ENCODE measurements at places on chromosomes 2 and 18. TPM values are rescaled to one million over a fixed set of nuclear protein-coding genes. Genes with fewer than 3 reads are reported as not detected.

The DCC gene
- total RNA-seq: not detected

The SP110 gene
- 40.5 TPM for total RNA-seq

The ADRA2B gene
- 3.2 TPM for total RNA-seq

The FZD7 gene
- 13.0 TPM for total RNA-seq

The ABCB11 gene
- total RNA-seq: 1.5 TPM

The CCDC74A gene
- total RNA-seq: 12.8 TPM

The WDR35 gene
- 16.4 TPM for total RNA-seq

The FSIP2 gene
- 1.3 TPM for total RNA-seq

The AMER3 gene
- not detected for total RNA-seq

The ANKRD29 gene
- 21.5 TPM for total RNA-seq

DNA sequence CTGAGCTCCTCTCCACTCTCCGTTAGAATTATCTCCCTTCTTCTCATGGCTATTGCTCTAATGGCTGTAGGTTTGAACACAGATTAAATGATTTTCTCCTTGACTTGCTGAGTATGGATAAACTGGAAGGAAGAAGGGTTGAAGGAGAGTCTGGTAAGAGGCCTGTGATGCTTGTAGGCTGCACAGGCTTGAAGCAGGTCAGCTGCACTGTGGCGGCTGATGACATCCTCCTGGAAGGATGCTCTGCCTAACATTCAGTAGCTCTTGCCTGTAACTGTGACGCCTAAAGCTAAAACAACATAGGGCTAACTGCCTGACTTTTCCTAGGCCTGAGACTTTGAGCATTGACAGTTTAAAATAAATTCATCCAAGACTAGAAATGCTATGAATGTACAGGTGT is 166.3 kb downstream of the MREG start:
- DNase-seq: no peak

- DNase-seq: no peak
Observed at GRCh38 chr2:213336253-213336770, 52.0 kb downstream of the SPAG16 start.

- DNase-seq: no peak
Observed at GRCh38 chr2:43238176-43238575, 11.8 kb upstream of the ZFP36L2 start.

GRCh38 chr2:121478996-121479745 is 51.5 kb upstream of the RNU4ATAC start:
- DNase-seq: no peak

GRCh38 chr2:33535421-33535820 is 59.0 kb downstream of the RASGRP3 start:
- DNase-seq: no peak

DNA sequence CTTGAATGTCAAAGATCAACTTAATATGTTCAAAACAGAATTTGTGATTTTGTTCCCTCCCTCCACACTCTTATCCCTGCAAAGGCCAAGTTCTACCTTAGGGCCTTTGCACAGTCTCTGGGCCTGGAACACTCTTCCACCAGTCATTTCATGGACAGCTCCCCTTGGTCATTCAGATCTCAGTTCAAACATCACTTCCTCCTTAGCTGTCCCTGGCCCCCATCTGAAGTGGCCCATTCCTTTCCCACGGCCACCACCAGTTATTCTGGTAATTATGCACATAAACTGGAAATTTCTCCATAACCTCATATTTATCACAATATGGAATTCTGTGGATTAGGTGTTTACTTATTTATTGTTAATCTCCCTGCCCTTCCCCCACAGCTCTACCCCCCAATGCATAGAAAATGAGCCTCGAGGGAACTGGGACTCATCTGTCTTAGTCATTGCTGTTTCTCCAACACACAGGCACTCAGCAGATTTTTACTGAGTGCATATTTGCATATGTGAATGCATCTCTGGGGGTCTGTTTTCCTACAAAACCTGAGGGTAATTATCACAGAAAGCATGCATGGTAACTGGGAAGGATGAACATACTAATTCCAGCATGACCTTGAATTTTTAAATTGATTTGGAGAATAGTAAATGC is 35.5 kb upstream of the SPTBN1 start:
- no peak for DNase-seq

DNA sequence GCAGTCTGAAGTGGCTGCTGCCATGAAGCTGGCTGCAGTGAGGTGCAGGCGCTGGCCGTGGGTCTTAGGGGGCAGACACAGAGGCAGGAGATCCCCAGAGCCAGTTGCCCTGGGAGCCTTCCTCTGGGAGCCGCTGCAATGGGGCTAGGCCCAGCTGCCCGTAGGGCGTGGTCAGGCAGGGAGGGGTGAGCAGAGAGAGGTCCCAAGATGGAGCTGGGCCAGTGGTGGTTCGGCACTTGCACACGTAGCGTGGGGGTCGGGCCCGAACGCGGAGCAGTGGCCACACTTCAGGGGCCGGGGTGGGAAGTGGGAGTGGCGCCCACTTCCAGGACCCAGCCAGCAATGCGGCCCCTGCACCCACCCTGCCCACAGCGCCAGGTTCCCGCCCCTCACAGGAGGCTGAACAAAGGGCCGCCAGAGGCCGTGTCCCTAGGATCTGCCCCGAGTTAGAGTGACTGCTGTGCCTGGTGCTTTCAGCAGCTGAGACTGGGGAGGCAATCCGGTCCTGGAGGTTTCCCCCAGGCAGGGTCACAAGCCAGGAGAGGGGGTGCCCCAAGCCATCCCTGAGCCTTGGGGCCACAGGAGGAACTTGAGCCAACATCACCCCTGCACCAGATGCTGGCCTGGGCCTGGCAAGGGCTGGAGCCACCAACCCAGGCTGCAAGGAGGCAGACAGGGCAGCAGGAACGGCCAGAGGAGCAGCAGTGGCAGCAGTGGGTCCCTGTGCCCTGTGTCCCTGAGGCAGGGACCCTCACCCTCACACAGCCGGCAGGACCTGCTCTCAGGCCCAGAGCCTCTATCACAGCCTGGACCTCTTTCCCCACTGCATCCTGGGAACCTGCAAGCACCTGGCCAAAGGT is 21.3 kb upstream of the SP140L start:
- no peak for DNase-seq

GRCh38 chr2:101395545-101396315 is 8.4 kb upstream of the CREG2 start:
- no peak for DNase-seq

DNA sequence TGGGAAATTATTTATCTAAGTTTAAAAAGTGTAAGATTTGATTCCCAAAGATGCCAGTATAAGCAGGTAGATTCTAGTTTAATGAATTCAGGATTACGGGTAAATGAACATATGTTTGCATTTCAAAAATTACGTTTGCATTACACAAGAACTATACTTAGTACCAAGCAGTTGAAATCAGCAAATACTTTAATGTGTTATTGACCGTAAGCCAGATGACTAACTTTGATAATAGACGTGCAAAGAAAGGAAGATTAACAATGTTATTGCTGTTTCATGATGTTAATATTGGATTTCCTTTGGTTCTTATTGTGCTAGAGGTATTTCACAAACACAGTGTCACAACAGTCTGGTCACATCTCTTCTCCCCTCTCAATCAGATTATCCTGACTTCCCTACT is 294.7 kb downstream of the TDRD15 start:
- no peak for DNase-seq

DNA sequence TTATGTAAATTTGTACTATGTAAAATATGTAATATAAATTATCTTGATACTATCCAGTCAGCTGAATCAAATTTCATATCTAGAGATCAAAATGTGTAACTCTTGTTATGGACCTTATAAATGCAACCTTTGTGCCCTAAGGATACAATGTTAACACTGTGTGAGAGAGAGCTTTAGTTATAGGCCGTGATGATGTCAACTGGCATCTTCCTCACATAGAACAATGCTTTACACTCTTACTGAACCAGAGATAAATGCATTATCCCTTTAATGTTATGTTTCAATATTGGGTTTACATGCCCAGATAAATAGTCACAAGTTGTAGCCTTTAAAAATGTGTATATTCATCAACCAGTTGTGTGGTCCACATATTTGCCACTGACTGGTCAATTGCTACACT is 115.1 kb downstream of the KCNJ3 start:
- no peak for DNase-seq

DNA sequence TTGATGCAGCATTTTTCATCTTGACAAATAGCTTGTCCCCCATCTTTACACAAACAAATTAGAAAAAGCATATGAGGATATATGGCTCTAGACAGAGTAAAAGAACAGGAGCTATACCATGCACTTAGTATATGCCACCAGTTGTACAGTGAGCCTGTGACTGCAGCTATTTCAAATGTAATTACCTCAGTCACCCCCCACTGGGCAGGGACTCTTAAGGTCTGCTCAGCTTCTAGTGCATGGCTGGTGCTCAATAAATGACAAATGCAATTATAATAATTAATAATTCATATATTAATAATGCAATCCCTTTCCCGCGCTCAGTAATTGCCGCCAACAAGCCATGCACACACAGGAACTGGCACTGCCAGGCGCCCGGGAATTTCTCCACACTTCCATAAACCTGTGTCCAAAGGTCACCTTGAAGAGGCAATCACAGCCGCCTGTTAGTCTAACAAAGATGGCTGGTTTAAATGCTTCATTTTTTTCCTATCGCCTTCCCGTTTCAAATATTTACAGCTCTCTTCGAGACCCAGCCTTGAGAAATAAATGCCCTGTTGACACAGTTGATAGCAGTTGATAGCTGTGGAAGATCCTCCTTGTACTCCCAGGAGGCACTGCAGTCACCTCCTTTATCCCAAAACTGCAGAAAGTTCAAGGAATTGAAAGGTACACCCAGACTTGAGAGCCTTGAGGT is 156.6 kb downstream of the INO80D start:
- no peak for DNase-seq

GRCh38 chr2:37321029-37321682 is 3.5 kb downstream of the PRKD3 start:
- no peak for DNase-seq

- DNase-seq: no peak
Observed at GRCh38 chr2:149080099-149080498, 41.6 kb downstream of the LYPD6B start.

GRCh38 chr18:7488571-7488970 is 78.5 kb upstream of the PTPRM start:
- no peak for DNase-seq

DNA sequence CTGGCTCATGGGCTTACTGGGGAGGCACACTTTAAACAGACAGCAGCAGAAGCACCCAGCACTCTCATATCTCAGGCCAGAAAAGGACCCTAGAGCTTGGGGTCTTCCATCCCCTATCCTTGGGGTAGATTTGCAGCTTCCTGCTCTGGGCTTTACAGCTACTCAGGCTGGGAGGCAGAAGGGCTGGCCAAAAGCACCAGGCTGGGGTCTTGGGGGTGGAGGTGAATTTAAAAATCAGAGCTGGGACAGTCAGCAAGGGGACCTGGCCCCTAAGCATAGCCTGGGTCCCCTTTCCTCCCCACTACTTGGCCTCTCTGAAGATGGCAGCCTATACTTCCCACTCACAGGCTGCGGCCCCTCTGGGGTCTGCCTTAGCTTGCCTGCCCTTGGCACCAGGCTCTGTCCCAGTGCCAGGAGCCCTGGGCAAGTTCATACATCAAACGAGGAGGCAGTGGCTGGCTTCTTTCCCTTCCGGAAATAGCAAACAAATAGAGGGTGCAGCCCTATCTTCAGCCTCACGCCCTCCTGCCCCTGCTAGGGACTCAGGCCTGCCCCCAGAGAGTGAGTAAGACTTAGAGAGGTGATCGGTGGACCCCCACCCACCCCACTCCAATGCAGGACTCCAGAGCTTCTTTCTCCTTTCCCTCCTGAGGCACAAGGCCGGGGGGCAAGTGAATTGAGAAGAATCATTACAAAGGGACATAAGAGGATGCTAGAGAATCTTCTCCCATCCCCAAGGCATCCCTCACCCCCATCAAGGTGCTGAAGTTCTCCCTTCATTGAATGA is 26.0 kb upstream of the TNS1 start:
- DNase-seq: no peak
